Fibroblast of lung (primary cell): ENCODE measurements at places on chromosomes 1 and 21. TPM values are rescaled to one million over a fixed set of nuclear protein-coding genes. Genes with fewer than 3 reads are reported as not detected.

CSF1 gene
- 29.0 and 48.9 TPM in 2 replicates for total RNA-seq

PODN gene
- 49.7 and 67.5 TPM in 2 replicates for total RNA-seq

HMGN1 gene
- 171 and 179 TPM in 2 replicates for total RNA-seq

TRMT1L gene
- 22.3 and 26.4 TPM in 2 replicates for total RNA-seq

CRYBG2 gene
- total RNA-seq: not detected in 2 replicates
